ENCODE measurements at places on chromosomes 13 and 19. TPM values are rescaled to one million over a fixed set of nuclear protein-coding genes. Genes with fewer than 3 reads are reported as not detected.

GRCh38 chr19:28656644-28657043 lies 556.3 kb downstream of the UQCRFS1 start:
- no peak for DNase-seq

DNA sequence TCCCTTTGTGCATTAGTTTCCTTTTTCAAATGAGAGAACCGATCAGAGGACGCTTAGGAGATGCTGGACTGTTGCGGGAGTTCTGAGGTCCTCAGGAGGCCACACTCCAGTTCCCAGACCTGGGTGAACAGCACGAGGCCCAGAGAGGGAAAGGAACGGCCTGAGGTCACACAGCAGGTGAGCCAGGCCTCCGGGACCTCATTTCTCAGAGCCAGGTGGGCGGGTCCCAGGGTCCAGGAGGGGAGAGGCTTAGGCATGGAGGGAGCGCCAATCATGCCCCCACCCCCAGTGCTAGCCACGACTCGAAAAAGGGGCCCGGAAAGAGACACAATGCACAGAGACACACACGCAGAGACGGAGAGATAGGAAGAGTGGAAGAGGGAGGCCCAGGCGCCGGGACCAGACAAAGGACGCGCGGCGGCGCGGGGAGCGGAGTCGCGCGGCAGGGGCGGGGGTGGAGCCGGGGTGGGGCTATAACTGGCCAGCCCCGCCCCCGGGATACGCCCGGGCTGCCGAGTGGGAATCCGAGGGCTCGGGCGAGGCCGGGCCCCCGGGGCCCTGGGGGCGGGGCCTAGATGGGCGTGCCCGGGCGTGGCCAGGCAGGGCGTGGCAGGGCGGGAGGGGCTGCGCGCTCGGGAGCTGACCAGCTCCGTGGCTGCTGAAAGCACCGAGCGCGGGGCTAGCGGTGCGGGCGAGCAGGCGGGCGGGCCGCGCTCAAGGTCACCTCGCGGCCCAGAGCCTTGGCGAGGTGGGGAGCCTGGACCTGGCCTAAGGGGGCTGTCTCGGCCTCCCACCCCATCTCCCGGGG lies 1.6 kb downstream of the ELAVL3 start:
- DNase-seq, result no peak

DNA sequence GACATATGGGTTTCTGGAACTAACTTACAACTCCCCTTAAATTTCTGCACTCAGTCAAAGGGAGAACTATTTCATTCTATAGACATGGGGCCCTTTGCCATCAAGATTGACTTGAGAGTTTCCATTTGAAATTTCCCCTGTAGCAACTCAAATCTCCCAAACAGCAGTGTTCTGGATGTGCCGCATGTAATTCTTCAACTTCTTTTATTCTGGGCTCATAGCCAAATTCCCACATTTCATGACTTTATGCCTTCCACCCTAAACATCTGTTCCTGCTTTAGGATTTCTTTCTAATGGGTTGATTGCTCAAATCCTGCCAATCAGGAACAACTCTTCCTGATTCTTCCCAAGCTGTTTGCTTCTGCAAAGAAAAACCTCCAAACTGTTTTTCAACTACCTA lies 336.0 kb downstream of the TBC1D4 start:
- peak; percentile 39 for DNase-seq

Gene ZNF653
- polyA plus RNA-seq, result 9.6 TPM

Gene ZNF440
- 28.8 TPM for polyA plus RNA-seq

Measured in left kidney (tissue), 8 donors.